GM20000 (cell line): ENCODE measurements at places on chromosomes 16 and 17.

GRCh38 chr17:48241131-48241591, 133.6 kb downstream of the SNX11 start:
- peak; percentile 66 for DNase-seq

DNA sequence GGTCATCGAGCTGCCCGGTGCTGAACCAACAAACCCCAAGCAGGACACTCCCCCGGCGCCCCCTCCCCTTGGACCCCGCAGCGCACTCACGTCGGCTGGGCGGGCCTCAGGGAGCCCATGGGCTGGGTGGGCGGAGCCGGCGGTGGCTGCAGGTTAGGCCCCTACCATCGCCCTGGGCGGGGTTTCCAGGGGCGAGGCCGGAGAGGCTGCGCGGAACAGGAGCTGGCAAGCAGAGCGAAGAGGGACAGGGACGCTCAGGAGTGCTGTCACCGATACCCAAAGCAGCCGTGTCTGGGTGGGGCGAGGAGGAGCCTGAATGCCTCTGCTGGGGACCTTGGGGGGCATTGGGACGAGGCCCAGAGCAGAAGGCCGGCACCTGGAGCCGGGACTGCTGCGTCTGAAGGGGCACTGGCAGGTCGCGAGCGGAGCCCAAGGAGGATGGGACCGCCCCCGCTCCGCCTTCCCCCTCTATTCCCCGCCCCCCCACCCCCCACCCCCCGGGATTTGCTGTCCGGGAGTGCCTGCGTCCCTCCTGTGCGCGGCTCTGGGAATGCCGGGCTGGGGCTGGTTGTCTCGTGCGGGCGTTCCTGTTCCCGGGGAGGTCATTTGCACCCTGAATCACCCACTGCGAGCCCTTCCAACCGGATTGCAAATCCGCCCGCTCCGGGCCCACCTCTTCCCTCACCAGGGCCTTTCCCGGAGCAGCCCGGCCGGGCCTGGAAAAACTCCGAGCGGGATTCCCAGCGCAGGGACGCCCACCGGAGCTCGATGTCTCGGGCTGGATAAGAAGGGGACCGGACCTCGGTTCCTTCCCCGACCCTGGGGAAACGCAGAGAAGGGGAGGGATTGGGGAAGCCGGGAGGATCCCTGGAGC, 902 bp downstream of the ARHGAP27 start:
- DNase-seq = peak; percentile 97

- DNase-seq = peak; percentile 53
Measured at GRCh38 chr17:46035112-46035818, 36.2 kb downstream of the STH start.

GRCh38 chr16:78817200-78817739, 717.8 kb downstream of the WWOX start:
- no peak for DNase-seq

DNA sequence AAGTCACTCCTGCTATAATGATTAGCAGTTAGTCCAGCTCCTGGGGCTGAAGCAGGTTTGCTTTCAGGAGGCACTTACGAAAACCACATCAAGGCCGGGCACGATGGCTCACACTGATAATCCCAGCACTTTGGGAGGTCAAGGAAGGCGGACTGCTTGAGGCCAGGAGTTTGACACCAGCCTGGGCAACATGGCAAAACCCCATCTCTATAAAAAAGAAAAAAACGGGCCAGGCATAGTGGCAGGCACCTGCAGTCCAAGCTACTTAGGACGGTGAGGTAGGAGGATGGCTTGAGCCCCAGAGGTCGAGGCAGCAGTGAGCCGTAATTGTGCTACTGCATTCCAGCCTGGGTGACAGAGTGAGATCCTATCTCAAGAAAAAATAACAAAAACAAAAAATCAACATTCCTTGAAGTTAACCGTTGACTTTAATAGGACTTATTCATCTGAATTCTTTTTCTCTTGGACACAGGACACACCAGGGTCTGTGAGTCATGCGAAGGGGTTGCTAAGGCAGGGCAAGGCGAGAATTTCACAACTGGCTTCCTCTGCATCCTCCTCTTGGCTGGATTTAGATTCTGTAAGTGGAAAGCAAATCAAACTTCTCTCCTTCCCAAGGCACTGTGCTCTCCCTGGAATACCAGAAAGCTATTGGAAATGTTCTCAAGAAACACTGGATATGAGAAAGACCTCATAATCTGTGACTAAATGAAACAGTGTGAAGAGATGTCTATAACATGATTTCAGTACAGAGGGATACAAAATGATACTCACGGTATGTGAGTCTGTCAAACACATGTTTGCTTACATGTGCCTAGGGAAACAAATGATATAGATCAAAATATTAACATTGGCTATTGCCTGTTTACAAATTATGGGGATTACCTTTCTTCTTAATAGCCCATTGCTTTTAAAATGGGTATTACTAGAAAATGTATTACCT, 99.5 kb downstream of the SYCE1L start:
- no peak for DNase-seq

DNA sequence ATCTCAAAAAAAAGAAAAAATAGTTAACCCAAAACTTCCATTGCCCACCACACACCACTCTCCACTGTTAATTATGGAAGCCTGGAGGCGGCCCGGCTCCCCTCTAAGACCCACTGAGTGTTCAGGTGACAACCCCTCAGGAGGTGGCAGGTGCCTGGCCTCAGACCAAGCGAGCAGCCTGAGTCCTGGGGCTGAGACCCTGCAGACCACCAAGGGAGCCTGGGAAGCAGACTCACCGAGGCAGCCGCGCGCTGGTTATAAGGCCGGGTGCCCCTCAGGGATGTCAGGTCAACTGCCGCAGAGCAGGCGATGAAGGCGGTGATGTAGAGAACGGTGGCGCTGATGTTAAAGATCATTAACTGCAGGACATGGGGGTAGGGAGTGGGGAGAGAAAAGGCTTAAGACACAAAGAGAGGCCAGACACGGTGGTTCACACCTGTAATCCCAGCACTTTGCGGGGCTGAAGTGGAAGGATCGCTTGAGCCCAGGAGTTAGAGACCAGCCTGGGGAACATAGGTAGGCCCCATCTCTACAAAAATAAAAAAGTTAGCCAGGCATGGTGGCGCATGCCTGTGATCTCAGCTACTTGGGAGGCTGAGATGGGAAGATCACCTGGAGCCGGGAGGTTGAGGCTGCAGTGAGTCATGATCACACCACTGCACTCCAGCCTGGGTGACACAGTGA, 13.3 kb downstream of the ARL2BP start:
- DNase-seq = no peak

- DNase-seq = peak; percentile 48
Measured at GRCh38 chr16:81261049-81261648, 22.7 kb downstream of the BCO1 start.

DNA sequence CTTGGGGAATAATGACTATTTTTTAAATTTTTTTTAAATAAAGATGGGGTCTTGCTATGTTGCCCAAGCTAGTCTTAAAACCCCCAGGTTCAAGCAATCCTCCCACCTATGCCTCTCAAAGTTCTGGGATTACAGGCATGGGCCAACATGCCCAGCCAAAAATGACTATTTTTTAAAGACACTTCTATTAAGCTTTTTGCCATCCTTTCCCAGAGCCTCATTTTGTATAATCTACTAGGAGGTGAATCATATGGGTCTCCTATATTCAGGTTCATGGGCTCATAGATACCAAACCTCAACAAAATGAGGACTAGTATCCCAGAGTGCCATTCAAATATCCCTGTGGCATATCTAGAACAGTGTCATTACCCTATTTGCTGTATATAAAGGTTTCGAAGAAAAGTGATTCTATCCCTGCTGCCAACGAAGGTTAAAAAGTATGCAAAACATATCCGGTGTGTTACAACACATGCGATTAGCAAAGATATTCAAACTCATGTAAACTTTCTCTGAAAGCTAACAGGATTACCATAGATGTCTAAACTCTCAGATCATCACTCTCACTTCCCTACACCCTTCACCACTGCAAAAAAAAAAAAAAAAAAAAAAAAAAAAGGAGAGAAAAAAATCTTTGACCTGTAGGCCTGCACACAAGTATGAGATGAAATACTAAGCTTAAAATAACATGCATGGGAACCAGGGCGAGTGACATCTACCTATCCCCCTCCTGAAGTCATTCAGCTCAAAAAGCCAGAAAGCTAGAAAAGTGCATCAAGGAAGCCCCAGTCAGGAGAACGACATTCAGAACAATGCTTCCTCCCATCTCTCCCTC, 23.5 kb downstream of the XPO6 start:
- peak; percentile 63 for DNase-seq

- DNase-seq = no peak
Measured at GRCh38 chr17:15263680-15264079, 1.4 kb downstream of the PMP22 start.

GRCh38 chr17:37060094-37060493, 111.3 kb downstream of the AATF start:
- no peak for DNase-seq

DNA sequence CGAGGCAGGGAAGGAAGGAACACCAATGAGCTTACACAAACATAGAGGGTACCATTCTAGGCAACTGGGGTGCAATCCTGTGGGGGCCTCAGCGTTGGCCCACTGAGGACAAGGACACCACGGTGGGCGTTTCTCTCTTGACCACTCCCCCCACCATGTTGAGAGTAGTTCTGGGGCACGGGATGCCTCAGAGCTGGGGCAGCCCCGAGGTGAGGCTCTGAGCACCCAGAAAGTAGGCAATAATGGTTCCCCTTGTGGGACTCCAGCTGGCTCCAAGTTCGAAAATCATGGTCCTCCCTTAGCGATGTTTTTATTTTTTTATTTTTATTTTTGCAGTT, 5.1 kb downstream of the PRSS21 start:
- no peak for DNase-seq

DNA sequence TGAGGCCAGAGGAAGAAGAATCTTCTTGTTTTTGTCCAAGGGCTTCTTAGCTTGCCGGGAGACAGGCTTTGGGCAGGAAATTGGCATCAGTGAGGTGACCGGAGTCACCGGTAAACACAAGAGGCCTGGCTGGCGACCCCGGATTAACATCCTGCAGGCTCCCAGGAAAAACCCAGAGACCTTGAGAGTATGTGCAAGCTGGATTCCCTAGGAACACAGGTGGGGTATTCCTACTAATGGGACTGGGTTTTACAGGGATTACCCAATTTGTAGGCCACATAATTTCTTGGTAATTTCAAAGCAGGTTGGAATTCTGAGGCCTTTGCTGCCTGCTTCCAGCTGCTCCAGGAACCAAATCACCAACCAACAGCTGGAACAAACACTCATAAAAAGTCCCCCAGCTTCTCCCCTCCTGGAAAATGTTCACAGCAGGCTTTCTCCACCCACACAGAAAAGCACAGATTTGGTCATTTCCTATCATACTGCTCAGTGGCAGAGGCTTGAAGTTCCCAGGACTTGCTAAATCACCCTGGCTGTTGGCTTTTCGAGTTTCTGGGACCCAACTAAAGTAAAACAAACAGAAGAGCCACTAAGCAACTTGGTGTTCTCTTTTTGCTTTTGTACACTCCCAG, 258.8 kb downstream of the IRF8 start:
- no peak for DNase-seq

DNA sequence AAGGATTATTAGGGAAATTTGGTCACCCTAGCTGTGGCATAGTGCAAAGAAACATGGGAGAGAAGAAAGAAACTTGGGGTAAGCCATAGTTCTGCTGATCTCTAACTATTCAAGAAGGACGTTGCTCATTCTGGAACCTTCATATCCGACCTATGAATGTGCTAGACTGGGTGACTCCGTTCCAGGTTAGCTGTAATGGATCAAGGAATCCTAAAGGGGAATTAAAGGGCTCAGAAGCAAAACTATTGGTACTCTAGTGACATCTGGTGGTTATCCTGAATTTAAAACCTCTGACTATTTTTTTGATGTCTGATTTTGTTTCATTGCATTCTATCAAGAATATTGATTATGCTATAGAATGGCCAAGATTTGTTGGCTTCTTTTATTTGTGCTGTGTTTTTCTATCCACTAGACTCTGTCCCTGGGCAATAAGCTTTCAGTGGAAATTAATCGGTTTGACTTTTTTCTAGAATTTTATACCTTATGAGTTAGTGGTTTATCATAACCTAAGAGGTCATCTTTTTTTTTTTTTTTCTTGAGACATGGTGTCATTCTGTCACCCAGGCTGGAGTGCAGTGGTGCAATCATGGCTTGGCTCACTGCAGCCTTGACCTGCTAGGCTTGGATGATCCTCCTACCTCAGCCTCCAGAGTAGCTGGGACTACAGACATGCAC, 19.5 kb downstream of the PCTP start:
- DNase-seq = peak; percentile 38

DNA sequence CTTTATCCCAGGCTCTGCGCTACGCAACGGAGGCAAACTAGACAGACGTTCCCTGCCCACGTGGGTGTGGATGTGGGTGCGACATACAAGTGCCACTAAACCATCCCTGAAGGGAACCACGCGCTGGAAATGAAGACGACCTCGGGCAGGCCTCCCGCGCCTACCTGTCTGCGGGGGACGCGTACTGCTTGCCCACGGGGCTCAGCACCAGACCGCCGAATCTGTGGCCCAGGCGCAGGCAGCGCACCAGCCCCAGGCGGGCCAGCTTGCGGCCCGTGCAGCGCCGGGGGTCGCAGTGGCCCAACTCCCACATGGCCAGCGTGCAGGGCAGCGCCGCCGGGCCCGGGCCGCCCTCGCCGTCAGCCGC, 480 bp downstream of the TSR3 start:
- no peak for DNase-seq

- DNase-seq = no peak
Measured at GRCh38 chr17:69608808-69609472, 194.4 kb downstream of the MAP2K6 start.
